ENCODE measurements at places on chromosomes 1 and 21.

- no peak for DNase-seq
Observed at GRCh38 chr1:101079341-101079740, 53.8 kb upstream of the DPH5 start.

DNA sequence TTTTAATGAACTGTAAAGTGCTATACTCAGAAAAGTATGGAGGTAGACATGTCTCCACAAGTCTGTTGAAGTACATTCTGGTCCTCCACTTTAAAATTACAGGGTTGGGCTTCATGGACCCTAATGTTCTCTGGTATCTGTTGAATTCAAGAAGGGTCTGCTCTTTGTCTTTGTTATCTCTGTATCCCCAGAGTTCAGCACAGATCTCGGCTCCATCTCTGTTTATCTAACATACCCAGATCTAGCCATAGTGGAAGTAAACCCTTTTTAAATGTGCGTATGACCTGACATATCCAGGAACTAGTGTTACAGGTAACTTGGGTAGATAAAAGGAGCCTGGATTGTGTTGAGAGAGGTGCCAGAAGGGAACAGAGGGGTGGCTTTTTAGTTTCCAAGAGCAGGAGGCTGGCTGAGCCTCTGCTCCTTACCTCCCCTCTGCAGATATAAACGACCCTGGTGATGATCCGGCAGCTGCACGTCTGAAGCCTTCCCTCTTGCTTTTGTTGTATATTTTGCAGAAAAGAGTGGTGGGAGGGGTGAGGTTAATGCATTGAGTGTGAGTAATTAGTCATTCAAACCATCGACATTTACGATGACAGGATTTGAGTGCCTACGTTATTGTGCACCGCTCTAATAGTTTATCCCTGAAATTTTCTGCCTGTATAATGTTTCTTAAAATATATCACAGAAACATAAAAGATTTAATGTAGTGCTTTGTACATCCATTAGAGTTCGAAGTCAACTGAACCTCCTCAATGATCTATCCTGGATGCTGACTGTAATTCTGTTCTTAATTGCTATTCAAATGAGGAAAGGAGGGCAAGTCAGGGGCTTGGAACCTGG is 30.8 kb downstream of the ELAVL4 start:
- DNase-seq = no peak

DNA sequence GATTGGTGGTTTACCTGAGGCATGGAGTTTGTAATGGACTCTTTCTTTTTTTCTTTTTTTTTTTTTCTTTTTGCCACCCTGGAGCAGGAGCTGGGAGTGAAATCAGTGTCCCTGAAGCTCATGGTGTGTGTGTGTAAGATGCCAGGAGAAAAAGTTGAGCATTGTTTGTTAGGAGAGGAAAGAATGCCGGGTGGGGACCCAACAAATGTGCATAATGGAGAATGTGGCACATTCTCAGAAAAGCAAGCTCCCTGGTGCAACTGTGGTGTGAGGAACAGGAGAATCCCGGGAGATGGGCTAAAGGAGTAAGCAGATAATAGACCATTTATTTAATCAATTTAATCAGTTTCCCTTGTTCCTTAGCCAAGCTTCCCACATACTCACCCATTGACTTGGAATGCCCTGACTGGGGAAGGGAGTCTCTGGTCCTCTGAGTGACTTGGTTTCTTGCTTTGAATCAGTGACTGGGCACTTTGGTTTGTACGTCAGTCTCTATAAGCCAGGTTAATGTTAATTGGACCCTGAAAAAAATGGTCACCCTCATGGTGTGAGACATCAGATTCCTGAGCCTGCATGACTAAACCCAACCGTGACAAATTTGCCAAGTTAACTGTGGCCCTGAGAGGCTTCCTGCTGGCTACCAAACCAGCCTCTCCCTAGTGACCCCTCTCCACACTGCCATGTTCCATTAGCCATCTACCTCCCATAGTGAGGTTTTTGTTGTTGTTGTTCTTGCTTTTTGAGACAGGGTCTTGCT is 43.9 kb upstream of the ITPKB start:
- no peak for DNase-seq

DNA sequence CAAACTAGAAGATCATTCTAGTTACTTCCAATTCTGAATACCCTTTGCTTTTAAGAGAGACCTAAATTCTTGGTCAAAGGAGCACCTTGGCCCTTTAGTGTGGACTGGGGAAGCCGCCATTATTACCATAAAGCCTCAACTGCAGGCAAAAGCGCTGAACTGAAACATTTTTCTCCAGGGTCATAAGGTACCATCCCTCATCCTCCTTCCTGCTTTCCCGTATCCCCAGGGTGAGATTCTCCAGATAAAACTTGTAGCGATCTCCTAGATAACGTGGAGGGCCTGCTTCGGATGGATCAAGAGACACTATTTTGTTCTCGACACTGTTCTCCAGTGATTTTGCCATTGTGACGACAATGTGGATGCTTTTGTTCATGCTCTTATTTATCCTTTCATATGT is 9.8 kb downstream of the SLAMF1 start:
- no peak for DNase-seq

DNA sequence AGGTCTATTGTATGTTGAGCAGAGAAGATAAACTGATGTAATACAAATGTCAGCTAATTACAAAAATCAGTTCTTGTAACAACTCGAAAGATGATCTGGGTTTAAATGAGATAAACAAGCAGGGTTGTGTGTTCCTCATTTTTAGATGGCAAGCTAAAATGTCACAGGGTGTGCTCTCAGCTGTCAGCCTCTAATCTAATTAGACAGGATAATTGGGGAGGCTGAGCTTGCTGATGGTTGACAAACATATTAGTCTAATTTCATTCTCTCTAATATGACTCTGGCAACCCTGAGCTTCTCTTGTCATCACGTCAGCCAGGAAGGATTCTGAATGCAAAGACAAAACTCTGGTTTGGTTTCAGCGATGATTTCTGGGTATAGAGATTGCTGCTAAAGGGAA is 335.3 kb upstream of the KAZN start:
- no peak for DNase-seq

- DNase-seq = no peak
Observed at GRCh38 chr21:41869771-41870170, 9.4 kb downstream of the PRDM15 start.

- no peak for DNase-seq
Observed at GRCh38 chr1:24289937-24290595, 29.1 kb upstream of the GRHL3 start.

GRCh38 chr1:7327849-7328248 is 443.2 kb upstream of the VAMP3 start:
- no peak for DNase-seq

- DNase-seq = no peak
Observed at GRCh38 chr1:7220712-7221252, 435.5 kb downstream of the CAMTA1 start.

DNA sequence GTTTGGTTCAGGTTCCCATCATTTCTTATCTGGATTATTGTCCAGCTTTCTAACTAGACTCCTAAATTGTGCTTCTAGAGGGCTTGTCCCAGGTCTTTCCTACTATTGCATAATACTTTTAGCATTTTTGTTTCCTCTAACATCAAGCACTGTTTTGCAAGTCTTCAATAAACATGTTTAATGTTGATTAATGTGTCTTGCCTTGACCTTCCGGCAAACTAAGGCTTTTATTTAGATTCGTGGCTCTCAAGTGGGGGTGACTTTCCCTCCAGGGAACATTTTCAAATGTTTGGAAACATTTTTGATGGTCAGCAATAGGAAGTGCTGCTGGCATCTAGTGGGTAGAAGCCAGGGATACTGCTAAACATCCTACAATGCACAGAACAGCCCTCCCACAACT is 90.7 kb downstream of the RPE65 start:
- DNase-seq = no peak

GRCh38 chr1:109907190-109907774 is 3.4 kb upstream of the CSF1 start:
- no peak for DNase-seq

DNA sequence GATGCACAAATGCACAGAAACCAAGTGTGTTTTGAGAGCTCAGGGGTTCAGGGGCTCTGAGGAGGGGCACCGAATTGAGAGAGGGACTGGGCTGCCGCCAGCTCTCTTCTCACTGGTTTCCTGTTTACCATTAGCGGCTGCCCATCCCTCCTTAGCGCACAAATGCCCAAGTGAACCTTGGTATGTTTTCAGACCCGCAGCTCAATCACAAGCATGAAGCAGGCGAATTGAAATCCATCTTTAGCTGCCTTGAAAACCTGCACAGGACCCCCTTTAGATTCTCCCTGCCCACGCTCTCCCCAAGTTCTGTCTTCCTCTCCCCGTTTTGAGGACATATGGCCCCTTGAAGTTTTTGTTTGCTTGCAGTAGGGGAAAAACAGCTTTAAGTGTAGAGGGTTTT is 61.1 kb upstream of the ACOT11 start:
- no peak for DNase-seq

DNA sequence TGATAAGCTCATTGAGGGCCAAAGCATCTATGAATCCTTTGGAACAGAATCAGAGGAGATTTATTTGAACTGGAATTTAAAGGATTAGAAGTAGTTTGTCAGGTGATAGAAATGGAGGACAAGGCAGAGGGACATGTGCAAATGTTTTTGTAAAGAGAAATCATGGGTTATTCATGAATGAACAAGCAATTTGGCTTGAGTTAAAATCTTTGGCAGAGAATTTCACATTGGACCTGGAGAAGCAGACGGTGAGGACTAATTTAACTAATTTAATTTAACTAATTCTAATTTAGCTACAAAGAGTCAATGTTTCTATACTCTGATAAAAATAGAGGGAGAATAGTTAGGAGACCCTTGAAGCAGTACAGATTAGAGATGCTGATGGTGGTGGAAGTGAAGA is 36.3 kb downstream of the SNX7 start:
- no peak for DNase-seq

DNA sequence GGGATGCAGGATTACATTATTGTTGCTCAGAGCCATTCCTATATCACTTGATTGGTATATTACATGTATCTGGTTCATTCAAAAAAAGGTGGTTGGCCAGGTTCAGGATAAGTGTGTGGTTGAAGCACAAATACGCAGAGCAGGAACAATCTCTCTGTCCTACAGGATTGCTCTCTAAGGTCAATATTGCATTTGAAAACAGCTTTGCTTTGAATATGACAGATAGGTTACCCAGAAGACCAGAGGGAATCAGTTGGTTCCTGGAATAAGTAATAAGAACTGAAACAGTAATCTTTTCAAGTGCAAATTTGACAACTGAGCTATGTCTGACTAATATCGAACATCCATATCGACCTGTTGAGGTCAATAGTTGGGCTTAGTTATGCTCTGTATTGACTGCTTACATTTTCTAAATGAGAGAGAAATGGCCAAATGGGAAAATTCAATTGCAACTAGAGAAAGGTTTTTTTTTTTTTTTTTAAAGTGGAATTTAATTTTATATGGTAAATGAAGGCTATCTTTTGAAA is 176.8 kb downstream of the ATP6V1G3 start:
- no peak for DNase-seq

DNA sequence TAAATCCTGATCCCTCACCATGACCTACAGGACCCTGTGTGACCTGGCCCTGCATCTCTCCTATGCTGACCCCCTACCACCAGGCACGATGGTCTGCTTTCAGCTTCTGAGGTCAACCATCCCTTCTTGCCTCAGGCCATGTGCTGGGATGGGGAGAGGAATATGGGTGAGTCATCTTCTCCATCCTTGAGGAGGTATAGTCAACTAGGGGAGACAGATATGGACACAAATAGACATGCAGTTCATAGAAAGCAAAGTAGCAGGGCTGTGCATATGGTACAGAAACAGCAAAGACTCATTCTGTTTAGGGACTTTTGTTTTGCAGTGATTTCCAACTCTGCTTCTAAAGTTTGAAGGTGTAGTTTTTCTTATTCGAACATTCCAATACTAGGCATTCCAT is 250.8 kb upstream of the FGGY start:
- no peak for DNase-seq

GRCh38 chr1:207453710-207454045 is 450 bp upstream of the CR2 start:
- no peak for DNase-seq

GRCh38 chr1:91402023-91402422 is 2.6 kb downstream of the HFM1 start:
- DNase-seq = no peak

- no peak for DNase-seq
Observed at GRCh38 chr1:100575406-100575805, 37.5 kb downstream of the GPR88 start.

DNA sequence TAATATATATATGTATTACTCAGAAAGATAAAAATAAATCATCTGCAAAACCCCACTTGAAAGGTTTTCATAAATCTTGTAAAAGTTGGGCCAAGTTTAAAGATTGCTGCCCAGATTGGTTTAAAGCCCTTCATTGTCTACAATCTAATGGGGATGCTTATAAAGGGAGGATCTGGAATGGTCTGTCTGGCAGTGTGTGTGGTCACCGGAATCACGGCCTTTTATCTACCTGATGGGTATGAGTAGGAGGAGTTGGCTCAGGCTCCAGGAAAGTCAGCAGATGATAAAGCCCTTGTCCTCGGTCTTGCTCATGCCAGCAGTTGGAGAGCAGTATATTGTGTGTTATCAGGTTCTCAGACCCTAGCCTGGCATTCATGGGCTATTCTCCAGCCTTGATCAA is 197.7 kb downstream of the ROR1 start:
- DNase-seq = no peak

GRCh38 chr1:23638188-23638619 is 53.4 kb upstream of the RPL11 start:
- DNase-seq = no peak

GRCh38 chr21:35051287-35051818 is 2.3 kb upstream of the RUNX1 start:
- no peak for DNase-seq

GRCh38 chr1:15323351-15323988 is 76.4 kb downstream of the FHAD1 start:
- no peak for DNase-seq

GRCh38 chr1:15736892-15737261 is 819 bp downstream of the SLC25A34 start:
- no peak for DNase-seq

DNA sequence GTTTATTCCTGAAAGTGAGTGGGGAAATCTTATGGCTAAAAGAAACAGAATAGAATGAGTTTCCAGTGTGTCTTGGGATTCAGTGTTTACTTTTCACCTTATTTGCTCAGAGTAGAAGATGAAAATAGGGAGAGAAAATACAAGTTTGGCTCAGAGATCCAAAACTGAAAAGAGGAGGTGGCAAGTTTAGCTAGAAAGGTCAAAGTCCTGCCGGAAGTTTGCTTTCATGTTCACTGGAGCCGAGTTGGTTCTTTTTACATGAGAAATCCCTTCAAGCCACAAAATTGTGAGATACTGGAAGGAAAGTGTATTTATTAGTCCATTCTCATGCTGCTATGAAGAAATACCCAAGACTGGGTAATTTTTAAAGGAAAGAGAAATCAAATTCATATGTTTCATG is 604.6 kb downstream of the MRPL39 start:
- DNase-seq = no peak

- DNase-seq = no peak
Observed at GRCh38 chr1:63640633-63641567, 47.7 kb downstream of the PGM1 start.

GRCh38 chr1:201917362-201918033 is 28.8 kb downstream of the SHISA4 start:
- no peak for DNase-seq

- no peak for DNase-seq
Observed at GRCh38 chr1:107196973-107197562, 56.2 kb downstream of the NTNG1 start.
